ENCODE measurements at places on chromosomes 1 and 21. TPM values are rescaled to one million over a fixed set of nuclear protein-coding genes. Genes with fewer than 3 reads are reported as not detected.

DNA sequence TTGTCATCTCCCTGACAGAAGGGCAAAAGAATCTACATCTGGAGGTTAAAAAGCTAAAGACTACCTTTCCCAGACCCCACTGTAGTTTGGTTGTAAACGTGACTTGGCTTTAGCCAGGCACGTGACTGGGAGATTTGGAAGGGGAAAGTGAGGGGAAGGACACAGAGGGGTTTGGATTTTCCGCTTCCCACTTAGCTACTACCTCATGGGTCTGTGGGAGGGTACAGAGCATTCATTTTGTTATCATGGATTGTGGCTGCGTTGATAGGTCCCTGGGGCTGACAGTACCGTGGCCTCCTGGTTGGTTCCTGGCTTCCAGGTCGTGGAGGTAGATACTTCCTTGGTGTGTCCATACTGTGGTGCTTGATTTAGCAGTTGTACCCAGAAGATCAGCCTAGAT lies 2.6 kb downstream of the CHD1L start:
- no peak for DNase-seq

KIF17 gene
- 9.3 TPM for total RNA-seq

- DNase-seq = peak; percentile 57
Observed at GRCh38 chr1:152398812-152399698, 15.0 kb downstream of the CRNN start.

DNA sequence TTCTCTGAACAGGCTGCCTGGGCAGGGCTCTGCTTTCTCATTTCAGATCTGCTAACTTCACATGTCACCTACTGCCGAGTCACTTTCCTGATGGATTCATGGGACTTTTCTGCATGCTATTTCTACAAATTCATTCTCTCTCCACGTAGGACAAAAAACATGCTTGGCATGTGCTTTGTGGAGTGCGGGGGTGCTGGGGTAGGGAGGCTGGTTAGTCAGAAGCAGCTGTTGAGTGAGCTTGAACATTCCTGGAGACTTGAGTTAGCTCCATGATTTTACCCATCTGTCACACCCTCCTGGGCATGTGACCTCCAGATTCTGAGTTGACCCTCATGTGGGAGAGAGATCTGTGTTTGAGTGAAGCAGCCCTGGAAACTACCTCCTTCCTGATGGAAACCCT lies 71.4 kb downstream of the UCK2 start:
- DNase-seq = no peak

MRAP gene
- not detected for total RNA-seq

GRCh38 chr1:111733183-111733991 lies 5.8 kb downstream of the INKA2 start:
- DNase-seq = no peak

- DNase-seq = no peak
Observed at GRCh38 chr1:51237351-51238033, 1.4 kb downstream of the RNF11 start.

OR2G3 gene
- not detected for total RNA-seq

GRCh38 chr1:100924991-100925390 lies 29.1 kb downstream of the SLC30A7 start:
- DNase-seq = no peak

GRCh38 chr1:61085206-61085982 lies 3.0 kb downstream of the NFIA start:
- DNase-seq = no peak

CLEC20A gene
- not detected for total RNA-seq

HAPLN2 gene
- total RNA-seq = not detected

GRCh38 chr1:17731460-17731859 lies 23.7 kb upstream of the ACTL8 start:
- no peak for DNase-seq

DNA sequence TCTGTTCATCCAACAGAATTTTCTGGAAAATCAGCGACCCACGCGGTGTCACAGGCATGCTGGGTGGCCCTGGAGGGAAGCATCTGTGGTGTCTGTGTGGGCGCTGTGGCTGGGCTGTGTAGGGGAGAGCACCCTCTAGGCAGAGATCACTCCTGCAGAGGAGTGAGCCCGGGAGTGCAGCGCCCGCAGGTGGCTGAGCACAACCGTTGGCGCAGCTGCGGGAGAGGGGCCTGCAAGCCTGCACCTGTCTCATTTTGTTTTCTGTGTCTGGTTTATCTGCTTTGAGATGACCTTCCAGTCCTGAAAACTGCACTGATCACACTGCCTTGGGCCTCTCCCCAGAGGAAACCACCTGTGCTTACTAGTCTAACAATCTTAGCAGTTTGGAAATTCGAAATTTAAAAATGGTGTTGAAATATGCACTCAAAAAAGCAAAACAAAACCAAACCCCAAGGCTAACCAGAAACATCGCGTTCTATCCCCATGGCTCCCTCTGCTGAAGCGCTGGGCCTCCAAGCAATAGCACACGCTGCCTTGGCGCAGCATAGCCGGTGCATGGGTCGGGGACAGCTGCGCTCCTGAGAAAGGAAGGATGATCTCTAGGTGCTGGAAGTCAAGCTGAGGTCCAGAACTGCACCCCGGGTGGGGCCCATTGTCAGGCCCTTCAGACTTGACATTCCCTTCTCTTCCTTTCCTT lies 4.8 kb downstream of the FAM3B start:
- DNase-seq = no peak

SLC37A1 gene
- total RNA-seq = 32.8 TPM

RNU1-1 gene
- under 0.01 TPM for total RNA-seq

DNA sequence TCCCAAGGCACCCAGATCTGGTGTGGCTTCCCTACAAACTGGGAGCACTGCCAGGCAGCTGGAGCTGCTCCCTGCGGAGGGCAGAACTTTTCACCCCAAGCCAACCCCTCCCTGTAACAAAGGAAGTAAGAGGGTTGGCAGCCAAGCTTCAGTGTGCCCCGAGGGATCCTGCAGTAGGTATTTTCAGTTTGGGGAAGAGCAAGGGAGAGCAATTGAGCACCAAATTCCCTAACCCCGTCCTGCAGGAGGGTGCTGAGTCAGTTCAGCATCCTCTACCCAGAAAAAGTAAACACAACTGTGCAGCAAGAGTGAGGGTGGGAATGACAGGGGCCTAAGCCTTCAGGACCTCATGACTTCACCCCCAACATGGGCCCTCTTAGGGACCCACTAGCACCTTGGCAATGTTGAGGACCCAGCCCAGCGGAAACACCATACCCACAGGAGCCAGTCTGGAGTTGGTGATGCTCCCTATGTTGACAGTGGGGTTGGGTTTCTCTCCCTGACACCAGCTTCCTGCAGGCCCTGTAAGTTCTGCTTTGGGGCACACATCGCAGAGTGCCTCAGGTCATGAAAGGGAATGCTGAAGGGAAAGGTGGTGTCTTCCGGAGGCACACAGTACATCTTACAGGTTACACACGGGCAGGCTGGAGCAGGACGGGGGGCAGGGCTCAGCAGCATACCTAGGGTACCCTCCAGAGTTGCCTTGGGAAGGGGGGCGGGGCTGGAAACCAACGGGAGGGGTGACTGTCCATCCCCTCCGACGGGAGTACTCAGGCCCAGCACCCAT lies 14.8 kb downstream of the SH3BP5L start:
- no peak for DNase-seq

DNA sequence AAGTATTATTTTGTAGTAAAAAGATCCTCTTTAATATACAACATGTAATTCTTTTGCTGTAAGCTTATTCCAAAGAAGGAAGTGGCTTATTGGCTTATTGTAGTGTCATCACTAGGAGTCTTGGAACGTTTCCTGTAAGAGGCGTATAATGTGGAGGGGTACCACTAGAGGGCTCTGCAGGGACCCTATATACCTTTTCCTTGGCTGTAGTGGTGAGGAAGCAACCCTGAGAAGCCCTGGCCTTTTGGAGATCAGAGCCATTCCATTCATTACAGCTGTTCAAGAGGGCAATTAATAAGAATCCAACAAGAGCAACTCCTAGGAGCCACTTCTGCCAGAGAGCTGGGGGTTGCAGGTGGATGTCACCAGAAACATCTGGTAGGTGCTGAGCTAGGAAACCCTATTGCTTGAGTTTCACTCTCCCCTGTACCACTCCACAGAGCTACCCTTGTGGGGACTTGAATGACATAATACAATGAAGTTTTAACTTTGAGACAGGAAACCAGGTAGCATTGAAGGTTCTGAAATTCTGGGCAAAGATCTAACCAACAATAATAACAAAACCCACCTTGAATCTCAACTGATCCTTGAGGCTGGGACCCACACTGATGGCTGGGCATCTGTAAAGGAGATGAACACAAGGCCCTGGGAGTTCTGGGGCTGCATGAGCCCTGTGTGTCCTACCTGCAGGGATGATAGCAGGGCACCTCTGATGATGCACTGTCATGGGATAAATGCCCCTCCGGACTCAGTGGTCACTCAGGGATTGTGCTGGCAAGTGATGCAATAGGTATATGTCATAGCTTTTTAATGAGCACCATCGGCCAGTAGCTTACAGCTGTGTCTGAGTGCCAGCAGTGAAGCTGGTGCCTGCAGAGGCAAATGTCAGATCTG lies 160.2 kb upstream of the COA6 start:
- DNase-seq = no peak

DNA sequence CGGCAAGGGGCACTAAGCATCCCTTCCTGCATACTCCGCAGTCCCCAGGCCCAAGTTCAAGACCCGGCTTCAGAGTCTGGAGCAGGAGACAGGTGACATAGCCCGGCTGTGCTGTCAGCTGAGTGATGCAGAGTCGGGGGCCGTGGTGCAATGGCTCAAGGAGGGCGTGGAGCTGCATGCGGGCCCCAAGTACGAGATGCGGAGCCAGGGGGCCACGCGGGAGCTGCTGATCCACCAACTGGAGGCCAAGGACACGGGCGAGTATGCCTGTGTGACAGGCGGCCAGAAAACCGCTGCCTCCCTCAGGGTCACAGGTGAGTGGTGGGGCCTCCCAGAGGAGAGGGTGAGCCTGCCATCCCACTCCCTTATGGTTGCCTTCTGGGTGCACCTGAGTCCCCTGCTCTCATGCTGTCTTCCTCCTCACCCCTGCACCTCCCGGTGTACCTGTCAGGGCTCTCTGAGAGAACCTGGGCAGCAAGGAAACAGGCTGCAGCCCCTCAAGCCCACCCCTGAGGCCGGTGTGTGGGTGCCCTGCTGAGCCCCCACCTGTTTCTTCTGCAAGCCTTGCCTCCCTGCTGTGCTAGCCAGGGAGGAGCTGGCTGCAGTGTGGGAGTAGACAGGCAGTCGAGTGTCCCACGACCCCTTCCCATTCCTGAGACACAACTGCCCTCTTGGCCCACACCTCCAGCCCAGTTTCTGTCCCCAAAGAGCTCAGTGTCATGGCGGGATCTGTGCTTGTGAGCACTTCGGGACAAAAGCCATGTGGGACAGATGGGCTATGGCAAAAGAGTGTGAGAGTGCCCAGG lies 99.2 kb downstream of the TRIM11 start:
- DNase-seq = no peak

SLC1A7 gene
- not detected for total RNA-seq

- no peak for DNase-seq
Observed at GRCh38 chr1:169563650-169564049, 22.6 kb downstream of the F5 start.

DNA sequence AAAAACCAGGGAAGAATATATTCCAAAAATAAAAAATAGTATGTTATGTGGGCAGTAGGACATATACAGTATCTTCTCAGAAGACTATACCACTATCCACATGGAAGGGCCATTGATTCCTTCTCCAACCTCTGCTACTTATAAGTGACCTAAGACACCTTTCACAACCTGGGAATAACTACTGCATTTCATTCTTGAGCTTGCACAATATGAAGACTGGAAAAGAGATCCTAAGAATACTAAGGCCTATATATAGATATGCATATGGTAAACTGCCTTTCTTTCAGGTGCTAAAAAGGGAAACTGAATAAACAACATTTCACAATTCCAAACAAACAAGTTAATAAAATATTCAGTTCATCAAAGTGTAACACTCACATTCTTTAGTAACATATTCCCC lies 32.0 kb upstream of the SDC3 start:
- DNase-seq = no peak

DNA sequence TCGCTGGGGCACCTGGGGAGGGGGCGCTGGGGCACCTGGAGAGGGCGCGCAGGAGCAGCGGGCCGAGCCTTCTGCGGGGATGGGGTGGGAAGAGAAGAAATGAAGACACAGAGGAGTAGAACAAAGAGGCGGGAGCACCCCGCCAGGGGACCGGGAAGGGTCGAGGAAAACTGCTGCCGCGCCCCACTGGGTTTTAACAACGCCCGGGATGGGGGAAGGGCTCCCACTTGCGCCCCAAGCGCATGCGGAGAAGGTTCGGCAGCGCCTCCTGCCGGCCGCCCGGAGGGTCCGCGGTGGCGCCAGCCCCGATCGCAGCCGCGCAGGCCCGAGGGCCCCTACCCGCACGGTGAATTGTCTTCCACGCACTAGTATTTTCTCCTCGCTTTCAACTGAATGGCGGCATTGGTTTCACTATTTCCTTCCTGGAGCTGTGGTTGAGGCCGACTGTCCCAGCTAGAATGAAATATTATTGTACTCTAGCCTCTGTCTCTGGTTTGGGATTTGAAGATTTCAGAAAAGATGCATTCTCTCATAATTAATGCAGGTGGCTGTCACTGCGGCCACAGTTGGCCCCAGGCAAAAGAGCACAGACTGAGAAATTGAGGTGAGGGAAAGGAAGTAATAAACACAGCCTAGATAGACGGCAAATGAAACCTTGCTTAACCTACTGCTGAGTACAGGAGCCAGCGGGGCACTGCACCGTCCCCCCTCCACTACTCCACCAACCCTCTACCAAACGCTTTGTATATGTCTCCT lies 57.3 kb downstream of the MAB21L3 start:
- DNase-seq = peak; percentile 86

GRCh38 chr1:34781844-34782391 lies 904 bp downstream of the GJB3 start:
- no peak for DNase-seq

- DNase-seq = no peak
Observed at GRCh38 chr1:26191739-26192138, 1.3 kb downstream of the CATSPER4 start.

DNA sequence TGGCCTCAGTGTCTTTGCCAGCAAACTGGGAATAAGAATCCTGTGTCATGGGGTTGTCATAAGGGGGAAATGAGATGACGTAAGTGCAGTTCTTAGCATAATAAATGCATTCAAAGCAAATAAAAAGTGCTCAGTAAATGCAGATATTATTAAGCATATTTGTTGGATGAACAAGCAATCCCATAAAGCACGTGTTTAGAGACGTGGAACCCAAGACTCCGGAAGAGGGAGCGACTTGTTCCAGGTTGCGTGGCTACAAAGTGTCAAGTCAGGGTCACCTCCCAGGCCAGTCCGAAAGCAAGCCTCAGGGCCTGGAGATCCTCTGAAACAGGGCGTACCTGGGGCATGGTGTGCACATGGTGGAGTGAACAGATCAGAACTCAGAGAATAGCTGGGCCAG lies 58.0 kb upstream of the LAPTM5 start:
- no peak for DNase-seq

- peak; percentile 26 for DNase-seq
Observed at GRCh38 chr1:53982034-53982762, 35.8 kb downstream of the LDLRAD1 start.

GRCh38 chr1:74468982-74469603 lies 43.3 kb downstream of the LRRC53 start:
- DNase-seq = no peak

KLF17 gene
- not detected for total RNA-seq

SFN gene
- 0.54 TPM for total RNA-seq

DNA sequence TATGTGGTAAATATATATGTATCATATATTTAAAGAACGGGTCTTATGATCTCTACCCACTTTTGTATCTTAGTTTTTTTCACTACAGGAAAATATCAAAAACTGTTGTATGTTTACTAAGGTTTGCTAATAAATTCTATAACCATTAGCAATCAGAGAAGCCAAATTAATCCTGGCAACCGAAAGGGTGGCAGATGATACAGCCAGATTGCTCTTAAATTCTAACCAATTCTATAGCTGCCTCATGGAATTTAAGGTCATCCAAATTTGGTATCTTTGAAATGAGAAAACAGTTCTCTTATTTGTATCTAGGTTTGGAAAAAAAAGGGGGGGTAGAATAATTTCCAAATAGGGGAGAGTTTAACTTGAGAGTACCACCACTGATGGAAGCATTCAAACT lies 591.2 kb downstream of the SMYD3 start:
- no peak for DNase-seq
